ENCODE measurements at places on chromosomes 7 and 10.
A peak's percentile ranks its signal among the peaks of the same experiment; 100 is the strongest.

- DNase-seq = peak; percentile 88
These were observed at the start of gene ACBD7 for GRCh38 chr10:15088428-15089261. ACBD7 (minus strand) TSS chr10:15088776; CDS start chr10:15088728, 48 bp downstream.

DNA sequence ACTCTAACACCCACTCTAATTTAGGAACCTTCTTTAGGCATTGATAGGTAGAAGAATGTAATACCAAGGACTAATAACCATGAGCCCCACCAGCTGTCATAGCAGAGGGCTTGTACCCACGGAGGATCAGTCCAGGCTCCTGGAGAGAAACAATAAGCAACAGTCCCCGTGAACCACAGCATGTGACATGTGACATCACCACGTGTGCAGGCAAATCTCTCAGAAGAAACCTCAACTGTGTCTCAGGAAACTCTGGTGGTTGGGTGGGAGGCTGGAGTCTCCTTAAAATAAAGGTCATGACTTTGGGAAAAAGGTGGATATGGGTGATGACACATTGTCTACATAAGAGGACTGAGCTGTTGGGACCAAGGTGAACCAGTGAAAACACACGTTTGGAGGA lies 653.9 kb upstream of the FOXK1 start:
- DNase-seq = no peak

- DNase-seq = peak; percentile 34
These were observed 51.0 kb upstream of the NKX6-2 start for GRCh38 chr10:132836832-132837540.

DNA sequence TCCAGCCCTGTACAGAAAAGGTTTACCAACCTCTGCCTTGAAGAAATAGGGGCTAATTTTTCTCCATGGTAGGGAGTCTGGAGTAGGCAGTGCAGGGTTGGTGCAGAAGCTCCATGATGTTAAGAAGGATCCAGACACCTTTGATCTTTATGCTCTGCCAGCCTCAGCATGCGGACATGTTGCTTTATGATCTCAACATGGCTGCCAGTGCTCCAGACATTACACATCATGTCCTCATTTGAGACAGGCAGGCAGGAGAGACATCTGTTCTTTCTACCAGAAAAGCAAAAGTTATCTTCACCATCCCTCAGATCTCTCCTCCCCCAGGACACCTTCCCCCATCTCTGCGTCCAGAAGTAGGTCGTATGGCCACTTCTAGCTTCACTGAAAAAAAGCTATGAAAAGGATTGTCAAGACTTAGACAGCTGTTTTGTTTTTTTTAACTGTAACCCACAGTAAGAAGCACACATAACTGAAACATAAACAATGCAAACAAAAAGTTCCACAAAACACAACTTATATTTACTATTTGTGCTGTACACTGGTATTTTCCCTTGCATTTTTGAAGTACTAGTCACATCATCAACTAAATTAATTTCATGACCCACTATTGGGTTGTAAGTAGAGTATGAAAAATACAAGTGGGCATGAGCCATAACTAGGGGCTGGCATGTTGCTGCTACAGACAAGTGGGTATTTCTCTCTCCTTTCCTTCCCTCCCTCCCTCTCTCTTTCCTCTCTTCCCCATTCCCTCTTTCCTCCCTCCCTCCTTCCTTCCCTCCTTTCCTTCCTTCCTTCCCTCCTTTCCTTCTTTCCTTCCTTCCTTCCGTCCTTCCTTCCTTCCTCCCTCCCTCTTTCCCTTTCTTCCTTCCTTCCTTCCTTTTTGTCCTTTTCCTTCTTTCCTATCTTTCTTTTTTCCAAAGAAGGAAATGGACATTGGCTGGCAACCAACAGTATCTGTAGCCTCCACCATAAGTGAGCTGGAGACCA lies 2.6 kb upstream of the RASSF4 start:
- no peak for DNase-seq

GRCh38 chr7:40733578-40733977 lies 598.8 kb downstream of the SUGCT start:
- no peak for DNase-seq

DNA sequence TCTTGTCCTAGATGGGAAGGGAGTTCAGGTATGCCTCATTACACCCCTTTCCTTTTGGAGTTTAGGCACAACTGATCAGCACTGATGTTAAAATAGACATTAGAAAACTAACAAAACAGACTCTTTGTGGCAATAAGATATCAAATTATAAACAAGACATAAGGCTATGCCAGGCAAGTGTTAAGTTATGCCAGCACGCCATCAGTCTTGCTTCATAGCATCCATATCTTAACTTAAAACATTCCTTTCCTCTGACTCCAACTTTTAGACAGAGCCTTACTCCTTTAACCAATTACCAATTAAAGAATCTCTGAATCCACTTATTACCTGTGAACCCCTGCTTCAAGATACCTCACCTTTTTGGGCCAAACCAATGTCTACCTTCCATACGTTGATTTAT lies 126.2 kb upstream of the ETV1 start:
- no peak for DNase-seq

DNA sequence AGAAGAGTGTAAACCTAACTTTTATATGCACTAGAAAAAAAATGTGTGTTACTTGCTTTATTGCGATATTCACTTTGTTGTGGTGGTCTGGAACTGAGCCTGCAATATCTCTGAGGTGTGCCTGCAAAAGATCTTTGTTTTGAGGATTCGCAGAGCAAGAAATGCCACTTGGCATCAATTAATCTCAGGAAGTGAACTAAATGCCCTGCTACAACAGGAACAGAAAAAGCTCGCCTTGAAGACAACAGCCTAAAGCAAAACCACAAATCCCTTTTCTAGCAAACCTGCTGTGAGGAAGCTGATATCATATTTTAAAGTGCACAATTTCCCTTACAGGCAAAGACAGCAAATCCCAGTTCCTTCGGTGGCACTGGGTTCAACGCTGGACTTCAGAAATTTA lies 675.8 kb downstream of the KCNMA1 start:
- no peak for DNase-seq

GRCh38 chr10:50593523-50594376 lies 30.0 kb downstream of the SGMS1 start:
- no peak for DNase-seq

- no peak for DNase-seq
These were observed 1136.4 kb downstream of the TYW1 start for GRCh38 chr7:68133045-68133444.

GRCh38 chr10:51389415-51390321 lies 309.7 kb downstream of the CSTF2T start:
- DNase-seq = peak; percentile 68

DNA sequence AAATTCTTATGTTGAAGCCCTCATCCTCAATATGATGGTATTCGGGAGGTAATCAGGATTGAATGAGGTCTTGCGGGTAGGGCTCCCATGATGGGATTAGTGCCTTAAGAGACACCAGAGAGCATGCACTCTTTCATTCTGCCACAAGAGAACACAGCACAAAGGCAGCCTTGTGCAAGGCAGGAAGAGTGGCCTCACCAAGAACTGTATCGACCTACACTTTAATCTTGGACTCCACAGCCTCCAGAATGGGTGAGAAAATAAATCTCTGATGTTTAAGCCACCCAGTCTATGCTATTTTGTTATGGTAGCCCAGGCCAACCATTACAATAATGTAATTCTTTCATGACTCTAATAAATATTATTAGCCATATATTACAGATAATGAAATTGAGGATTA lies 8.4 kb downstream of the SEM1 start:
- no peak for DNase-seq

- DNase-seq = no peak
These were observed 14.5 kb upstream of the JMJD1C start for GRCh38 chr10:63480237-63480636.

GRCh38 chr7:121046893-121047468 lies 58.5 kb downstream of the CPED1 start:
- DNase-seq = no peak

DNA sequence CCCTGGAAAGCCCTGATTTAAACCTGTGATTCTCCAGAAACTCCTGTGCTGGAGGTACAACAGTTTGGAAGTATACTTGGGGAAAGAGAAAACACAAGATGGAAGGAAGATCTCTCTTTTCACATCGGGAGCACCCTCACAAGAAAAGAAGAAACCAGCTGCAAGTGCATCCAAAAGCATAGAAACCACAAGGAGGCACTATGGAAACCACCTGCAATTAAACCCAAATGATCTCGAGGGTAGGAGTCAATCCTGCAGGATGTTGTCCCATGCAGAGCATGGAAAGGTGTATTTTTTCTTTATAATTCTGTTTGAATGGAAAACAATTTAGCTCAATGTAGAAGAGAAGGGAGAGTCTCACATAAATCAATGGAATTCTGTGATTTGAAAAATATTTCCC lies 210.5 kb downstream of the TWIST1 start:
- DNase-seq = no peak

DNA sequence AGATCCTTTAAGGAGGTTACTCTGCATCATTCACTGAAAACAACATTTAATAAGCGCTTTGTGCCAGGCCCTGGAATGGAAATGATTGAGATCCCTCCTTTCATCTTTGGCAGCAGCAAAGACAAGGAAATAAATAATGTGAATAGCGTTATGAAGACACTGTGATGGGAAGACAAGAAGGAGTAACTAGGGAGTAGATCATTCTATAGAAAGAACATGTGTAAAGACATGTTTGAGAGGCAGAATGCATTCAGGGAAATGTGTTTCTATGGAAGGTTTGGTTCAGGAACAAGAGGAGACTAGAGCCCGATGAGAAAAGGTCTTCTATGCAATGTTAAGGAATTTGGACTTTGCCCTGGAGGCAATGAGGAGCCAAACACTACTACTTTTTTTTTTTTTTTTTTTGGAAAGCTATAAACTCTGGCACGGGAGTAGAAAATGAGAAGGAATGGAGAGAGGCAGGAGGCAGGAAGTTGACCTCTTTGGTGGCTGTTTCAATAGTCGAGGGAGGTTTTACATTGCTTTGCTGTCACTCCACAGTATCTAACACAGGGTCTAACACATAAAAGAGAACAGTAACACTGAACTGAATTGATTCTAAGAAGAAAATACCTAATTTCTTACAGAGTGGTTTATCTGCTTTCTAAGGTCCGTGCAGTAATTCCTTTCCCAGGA lies 44.9 kb downstream of the SMURF1 start:
- DNase-seq = no peak

DNA sequence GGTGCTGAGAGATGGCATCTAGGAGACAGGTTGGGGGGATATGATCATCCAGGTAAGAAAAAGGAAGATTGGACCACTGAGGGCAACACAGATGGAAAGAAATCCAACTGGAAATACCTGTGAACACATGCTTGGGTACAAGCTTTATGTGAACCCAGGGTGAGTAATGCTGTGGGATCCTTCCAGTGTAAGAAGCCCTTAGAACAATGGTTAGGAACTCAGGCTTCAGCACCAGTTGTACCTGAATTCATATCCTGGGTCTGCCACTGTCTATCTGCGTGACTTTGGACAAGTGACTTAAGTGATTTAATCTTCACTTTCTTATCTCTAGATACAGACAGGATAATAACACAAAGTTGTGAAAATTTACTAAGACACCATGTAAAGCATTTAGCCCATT lies 131.0 kb downstream of the ST7 start:
- DNase-seq = no peak

DNA sequence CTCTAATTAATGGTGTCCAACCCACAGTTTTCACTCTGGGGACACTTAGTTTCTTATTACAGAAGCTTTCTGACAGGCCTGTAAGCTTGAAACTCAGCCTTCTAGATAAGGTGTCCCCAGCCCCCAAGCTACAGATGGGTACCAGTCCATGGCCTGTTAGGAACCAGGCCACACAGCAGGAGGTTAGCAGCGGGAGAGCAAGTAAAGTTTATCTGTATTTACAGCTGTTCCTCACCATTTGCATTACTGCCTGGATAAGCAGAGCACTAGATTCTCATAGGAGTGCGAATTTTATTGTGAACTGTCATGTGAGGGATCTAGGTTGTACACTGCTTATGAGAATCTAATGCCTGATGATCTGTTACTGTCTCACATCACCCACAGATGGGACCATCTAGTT lies 93.7 kb downstream of the TMEM26 start:
- no peak for DNase-seq

- no peak for DNase-seq
These were observed 24.5 kb upstream of the ABLIM1 start for GRCh38 chr10:114682532-114682931.

DNA sequence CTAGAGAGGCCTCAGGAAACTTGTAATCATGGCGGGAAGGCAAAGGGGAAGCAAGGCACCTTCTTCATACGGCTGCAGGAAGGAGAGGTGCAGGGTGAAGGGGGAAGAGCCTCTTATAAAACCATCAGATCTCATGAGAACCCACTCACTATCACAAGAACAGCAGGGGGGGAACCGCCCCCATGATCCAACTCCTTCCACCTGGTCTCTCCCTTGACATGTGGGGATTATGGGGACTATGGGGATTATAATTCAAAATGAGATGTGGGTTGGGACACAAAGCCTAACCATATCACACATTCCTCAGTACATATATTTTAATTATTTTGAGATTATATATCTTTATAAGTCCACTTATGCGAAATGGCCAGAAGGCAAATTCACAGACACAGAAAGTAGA lies 8.9 kb downstream of the HK1 start:
- no peak for DNase-seq

GRCh38 chr10:83166344-83166743 lies 973.0 kb upstream of the GHITM start:
- peak; percentile 54 for DNase-seq

- DNase-seq = no peak
These were observed 47.1 kb upstream of the UBN2 start for GRCh38 chr7:139183878-139184338.

GRCh38 chr10:107649249-107649648 lies 484.7 kb upstream of the SORCS1 start:
- no peak for DNase-seq

DNA sequence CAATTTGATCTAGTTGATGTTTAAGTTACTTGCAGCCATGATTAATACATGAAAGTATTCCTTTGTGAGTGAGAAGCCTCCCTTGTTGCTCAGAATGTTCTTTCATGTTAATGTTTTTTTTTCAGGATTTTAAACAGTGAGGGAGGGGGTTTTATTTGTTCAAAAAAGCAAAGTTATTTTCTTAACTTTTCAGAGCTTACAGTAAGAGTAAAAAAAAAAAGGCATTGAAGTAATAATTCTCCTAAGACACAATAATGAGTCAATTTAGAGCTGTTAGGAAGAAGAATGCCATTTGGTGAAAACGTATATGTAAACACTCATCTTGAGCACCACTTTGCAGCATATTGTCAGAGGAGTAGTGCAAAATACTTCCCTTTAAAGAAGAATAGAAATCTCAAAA lies 105.8 kb downstream of the SEMA3A start:
- DNase-seq = no peak

- DNase-seq = no peak
These were observed 97.7 kb upstream of the MEOX2 start for GRCh38 chr7:15783987-15784693.

DNA sequence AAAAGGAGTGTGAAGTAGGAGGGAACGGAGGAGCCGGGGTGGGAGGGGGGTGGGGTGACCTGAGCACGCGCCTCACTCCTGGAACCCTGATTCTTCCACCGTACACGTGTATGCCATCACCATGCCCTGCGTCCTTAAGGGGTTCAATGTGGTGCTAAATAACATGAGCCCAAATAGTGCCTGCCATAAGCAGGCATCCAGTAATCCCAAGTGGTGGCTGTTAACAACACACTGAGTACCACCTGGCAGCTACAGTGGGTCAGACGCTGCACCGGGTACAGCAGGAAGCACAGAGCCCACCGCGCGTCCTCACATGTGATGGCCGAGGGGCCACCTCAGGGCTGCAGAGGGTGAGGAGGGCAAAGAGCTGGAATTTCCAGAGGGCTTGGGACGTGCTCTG lies 81.9 kb downstream of the PTPRN2 start:
- DNase-seq = no peak

- DNase-seq = peak; percentile 23
These were observed 790 bp downstream of the ADAM22 start for GRCh38 chr7:87934699-87935383.

- no peak for DNase-seq
These were observed 26.2 kb downstream of the VSTM4 start for GRCh38 chr10:49089152-49089551.

Data from BE2C (cell line).